Choroid plexus epithelial cell (primary cell): ENCODE measurements at places on chromosomes 13 and 19.

DNA sequence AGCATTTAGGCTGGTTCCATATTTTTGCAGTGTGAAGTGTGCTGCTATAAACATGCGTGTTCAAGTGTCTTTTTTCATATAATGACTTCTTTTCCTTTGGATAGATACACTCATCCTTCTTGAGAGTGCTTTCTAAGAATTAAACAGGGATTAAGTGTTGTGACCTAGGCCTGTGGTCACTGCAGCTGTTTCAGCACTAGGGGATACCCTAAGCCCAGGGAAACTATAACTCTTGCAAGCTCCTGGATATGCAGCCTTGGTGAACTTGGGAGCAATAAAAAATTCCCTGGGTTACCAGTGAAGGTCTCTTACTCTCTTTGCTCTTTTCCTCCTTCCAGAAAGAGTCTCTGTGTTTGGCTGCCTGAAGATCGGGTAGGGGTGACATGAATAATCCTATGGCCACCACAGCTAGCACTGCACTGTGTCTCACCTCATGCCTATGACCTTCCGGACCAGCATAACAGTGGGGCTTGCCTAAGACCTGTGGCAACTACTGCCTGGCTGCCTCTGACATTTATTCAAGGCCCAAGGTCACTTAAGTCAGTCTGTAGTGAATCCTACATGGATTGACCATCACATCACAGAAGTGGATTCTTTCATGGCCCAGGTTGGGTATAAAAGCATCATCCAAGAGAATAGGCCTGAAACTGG lies 799.7 kb downstream of the DACH1 start:
- DNase-seq: peak; percentile 2

- no peak for DNase-seq
These were observed 84.3 kb downstream of the SLAIN1 start for GRCh38 chr13:77781808-77782207.

GRCh38 chr19:50516456-50516855 lies 2.7 kb upstream of the ASPDH start:
- no peak for DNase-seq

DNA sequence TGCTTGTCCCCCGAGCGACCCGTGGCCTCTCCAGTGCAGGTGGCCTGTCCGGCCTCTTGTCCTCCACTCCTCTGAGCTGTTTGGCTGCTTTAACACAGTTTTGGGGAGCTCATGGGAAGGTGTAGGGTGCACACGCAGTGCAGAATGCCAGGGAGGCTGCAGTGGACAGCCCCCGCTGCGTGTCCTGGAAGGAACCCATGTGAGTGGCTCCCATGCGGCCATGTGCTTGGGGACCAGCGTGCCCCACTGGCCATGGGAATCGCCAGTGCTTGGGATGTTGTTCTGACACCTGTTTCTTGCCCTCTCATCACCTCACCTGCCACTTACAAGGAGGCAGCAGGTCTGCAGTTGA lies 22.6 kb upstream of the F7 start:
- no peak for DNase-seq

- DNase-seq: no peak
These were observed 40.8 kb upstream of the RANBP3 start for GRCh38 chr19:6018786-6019185.

- peak; percentile 35 for DNase-seq
These were observed 964.8 kb downstream of the PCDH9 start for GRCh38 chr13:66265371-66265770.

DNA sequence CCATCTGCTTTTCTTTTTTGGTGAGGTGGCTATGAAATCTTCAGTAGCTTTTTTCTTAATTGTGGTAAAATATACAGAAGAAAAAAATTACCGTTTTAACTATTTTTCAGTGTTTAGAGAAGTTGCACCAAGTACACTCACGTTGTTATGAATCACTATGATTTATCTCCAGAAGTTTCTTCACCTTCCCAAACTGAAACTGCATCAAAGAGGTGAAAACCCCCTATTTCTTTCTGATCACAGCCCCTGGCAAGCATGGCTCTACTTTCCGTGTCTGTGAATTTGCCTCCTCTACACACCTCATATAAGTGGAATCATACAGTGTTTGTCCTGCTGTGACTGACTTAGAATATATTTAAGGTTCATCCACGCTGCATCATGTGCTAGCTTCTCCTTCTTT lies 15.6 kb upstream of the SIGLEC10 start:
- no peak for DNase-seq

- DNase-seq: no peak
These were observed 67.1 kb downstream of the KDM4B start for GRCh38 chr19:5035793-5036697.

DNA sequence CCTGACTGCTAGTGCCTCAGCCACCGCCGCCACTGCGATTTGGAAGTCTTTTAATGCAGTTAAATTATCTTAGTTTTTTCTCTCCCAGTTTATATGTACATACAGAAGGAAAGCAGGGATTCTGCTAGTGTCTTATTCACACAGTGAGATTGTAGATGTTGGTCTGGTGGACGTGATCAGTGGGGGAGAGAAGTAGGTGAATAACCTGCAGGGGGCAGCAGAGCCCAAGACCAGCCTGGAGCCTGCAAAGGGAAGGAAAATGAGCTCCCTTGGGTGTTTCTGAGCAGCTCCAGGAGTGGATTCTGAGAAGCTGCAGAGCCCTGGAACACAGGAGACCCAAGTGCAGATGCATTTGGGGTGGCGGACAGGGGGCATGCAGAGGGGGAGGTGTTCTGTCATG lies 26.3 kb downstream of the ZNF844 start:
- DNase-seq: peak; percentile 78

DNA sequence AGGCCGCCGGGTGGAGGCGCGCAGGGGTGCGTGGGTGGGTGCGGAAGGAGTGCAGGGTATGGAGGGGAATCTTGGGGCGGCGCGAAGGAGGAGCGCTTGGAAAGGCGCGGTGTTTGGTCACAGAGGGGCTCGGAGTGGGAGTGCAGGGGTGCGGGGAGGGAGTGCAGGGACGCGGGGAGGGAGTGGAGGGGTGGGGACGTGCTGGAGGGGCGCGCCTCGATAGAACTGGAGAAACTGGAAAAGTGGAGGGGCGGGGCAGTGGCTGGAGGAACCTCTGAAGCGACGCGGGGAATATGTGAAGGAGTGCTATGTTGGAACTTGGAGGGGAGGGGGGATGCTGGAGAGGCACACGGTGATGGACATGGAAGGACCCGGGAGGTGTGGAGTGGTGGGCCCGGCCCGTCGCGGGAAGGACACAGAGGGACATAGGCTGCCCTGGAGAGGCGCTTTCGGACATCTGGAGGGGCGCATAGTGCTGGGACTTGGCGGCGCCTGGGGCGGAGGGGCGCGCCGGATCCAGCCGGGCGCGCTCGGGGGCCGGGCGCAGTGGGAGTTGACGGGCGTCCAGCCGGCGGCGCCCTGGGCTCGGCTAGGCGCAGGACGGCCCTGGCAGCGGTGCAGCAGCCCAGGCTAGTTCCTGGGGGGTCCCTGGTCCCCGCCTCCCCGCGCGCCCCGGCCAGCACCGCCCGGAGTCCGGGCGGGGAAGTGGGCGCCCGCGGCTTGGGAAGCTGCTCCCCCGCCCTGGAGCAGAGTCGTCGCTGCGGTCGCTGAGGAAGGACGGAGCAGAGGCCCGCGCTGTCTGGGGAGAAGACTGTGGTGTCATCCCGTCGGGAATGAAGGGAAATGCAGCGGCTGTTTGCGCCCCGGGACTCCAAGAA lies 20.8 kb upstream of the SGCG start:
- DNase-seq: no peak

DNA sequence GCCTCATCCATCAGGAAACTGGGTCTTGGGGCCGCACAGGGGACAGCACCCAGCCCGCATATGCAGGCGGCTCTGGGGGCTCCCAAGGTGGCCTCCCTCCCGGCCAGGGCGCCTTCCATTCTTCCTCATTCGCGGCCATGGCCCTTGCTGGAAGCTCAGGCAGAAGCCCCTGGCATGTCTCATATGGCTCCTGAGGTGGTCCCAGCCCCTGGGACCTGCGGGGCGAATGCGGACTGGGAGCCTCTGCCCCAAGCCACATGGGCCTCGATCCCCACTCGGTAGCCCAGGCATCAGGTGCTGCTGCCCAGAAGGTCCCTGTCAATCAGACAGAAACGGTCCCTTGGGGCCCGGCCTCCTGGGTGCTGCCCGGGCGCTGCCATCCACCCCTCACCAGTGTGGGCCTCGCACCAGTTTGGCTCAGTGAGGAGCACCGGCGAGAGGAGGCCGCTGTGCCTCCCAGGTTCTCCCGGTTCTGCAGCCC lies 301.6 kb downstream of the TEX29 start:
- no peak for DNase-seq

DNA sequence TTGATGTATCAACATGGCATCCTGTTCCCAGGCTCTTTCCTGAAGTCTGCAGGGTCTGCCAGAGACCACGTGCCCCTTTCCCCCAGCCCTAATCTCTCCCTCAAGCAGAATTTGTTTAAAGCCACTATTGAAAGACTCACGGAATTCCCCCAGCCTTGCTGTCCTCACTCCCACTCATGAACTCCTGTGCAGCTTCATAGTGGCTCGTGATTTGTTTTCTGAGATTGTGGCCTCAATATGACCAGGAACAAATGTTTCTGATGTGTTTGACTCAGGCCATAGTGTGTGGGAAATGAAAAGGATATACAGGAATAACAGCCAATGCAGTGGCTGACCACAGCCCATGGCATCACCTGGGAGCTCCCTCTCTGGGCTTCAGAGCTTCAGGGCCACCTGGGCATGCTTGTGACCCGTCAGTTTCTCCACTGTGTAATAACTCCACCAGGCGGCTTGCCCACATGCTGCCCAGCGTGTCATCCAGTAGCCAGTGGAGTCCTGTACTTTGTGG lies 8.1 kb upstream of the SERPINE3 start:
- DNase-seq: no peak

DNA sequence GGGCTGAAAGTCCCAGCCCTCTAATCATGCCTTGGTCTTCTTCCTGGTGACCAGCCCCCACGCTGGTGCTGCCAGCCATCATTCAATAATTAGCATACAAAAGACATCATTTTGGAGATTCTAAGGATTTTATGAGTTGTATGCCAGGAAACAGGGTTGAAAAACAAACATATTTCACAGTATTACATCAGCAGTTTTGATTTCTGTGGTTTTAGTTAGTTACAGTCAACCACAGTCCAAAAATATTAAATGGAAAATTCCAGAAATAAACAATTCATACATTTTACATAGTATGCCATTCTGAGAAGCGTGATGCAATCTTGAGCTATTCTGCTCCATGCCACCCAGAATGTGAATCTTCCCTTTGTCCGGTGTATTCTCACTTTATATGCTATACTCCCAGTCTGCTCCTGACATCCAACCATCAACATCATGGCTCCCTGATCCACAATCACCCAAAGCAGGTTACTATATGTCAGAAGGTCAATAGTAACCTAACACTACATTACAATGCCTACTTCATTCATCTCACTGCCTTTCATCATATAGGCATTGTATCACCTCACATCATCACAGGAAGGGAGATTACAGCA lies 49.2 kb downstream of the STOML3 start:
- DNase-seq: peak; percentile 17

- peak; percentile 93 for DNase-seq
These were observed 1052.0 kb downstream of the DIAPH3 start for GRCh38 chr13:59111751-59112171.

DNA sequence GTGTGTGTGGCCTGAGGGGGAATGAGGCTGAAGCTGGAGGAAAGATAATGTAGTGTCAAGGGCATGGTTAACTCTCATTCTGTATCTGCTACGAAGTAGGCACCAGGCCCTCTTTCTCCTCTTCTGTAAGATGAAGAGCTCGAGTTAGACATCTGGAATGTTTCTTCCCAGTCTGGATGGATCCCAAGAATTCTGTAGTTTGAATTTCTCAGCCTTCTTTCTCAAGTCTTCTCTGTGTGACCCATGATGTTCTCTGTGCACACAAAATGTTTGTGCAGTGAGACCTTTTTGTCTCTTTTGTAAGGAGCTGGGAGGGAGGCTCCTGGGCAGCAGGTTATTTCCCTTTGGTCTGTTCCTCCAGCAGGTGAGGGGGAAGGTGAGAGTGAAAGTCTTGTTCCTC lies 13.7 kb downstream of the FGF9 start:
- DNase-seq: no peak

DNA sequence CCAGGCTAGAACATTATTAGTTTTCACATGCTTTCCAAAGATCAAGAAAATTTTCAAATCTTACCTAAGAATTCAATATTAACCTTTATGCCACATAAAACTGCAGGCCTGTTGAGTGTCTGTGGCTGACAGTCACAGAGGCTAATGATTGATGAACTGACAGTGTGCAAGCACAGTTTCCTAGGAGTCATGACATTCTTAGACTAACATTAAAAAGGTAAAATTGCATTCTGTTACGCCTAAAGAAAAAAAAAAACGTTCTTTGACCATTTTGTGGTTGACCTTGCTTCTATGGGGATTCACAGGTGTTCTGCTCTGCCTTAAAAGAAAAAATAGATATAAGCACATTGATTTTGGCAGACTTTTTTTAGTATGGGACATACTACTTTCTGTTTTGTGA lies 1776.2 kb downstream of the PCDH9 start:
- no peak for DNase-seq
